IMR-90 (cell line): ENCODE measurements at places on chromosomes 1 and 21. TPM values are rescaled to one million over a fixed set of nuclear protein-coding genes. Genes with fewer than 3 reads are reported as not detected.

The C8B gene
- not detected in 2 replicates for total RNA-seq

DNA sequence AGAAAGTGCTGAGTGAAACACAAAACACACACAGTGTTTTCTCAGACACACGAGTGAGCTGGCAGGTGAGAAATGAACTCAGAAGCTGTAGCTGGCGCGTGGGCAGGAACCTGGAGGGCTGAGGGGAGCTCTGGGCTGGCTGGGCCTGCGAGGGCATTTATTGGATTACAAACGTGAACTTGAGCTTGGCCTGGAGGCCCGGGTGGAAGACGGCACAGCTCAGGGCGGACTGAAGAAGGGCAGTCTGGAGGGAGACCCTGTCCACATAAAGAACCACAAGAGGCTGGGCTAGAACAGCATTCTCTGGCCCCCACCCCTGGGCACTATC lies 52.1 kb upstream of the ADARB1 start:
- no peak for DNase-seq

The NLRP3 gene
- total RNA-seq, result 0.18 TPM in 1 of 2 replicates, not detected in the other

DNA sequence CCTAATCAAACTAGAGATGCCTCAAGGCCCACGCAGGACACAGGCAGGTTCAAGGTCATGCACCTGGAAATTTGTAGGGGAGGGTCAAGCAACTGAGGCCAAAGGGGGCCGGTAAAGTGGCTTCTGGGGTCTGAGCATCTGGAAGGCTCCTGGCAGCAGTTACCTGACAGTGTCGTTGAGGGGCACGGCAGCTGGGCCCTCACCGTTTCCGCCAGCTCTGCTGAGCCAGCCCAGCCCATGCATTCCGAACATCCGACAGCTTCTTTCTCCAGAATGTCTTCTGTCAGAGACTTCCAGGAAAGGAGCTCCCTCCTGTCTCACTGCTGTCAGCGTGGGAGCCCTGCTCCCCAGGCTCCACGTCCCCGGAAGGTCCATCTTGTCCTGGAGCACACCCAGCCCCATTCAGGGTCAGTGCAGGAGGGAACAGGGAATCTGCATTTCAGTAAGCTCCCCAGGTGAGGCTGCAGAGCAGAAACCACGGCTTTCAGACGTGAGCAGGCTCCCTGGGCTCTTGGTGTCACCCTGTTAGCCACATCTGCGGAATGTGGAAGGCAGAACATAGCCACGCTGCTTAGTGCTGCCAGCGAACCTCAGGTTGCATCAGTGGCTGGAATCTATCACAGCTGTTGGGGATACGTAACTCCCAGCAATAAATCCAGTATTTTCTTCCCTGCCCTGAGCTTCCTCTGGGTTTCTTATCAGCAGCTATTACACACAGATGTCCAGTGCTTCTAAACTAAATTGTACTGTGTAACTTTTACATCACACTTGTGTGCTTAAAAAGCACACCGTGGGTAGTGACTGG lies 36.3 kb upstream of the FAM3B start:
- DNase-seq, result peak; percentile 85

The FASLG gene
- total RNA-seq, result 0.18 and 0.28 TPM in 2 replicates

- no peak for DNase-seq
Observed at GRCh38 chr1:114750780-114751179, 7.0 kb downstream of the CSDE1 start.

- peak; percentile 37 for DNase-seq
Observed at GRCh38 chr21:16186742-16187141, 457.0 kb downstream of the USP25 start.

The PGD gene
- 187 and 216 TPM in 2 replicates for total RNA-seq

DNA sequence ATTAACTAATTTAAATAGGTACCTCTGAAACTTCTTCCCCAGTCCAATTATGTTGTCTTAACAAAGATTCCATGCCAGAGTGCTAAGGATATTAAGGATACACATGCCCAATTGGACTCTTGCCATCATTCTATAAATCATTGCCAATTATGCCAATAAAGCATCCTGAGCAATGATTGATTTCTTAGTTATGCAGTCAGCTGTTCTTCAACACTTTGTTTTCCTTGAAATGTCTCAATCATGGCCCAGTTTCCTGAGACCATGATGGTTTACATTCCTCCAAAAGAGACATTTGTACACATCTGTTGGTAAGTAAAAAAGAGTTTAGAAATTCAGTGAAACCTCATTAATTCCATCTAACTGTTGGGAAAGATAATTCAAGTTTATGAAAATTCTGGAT lies 180.4 kb upstream of the PKN2 start:
- DNase-seq, result no peak

DNA sequence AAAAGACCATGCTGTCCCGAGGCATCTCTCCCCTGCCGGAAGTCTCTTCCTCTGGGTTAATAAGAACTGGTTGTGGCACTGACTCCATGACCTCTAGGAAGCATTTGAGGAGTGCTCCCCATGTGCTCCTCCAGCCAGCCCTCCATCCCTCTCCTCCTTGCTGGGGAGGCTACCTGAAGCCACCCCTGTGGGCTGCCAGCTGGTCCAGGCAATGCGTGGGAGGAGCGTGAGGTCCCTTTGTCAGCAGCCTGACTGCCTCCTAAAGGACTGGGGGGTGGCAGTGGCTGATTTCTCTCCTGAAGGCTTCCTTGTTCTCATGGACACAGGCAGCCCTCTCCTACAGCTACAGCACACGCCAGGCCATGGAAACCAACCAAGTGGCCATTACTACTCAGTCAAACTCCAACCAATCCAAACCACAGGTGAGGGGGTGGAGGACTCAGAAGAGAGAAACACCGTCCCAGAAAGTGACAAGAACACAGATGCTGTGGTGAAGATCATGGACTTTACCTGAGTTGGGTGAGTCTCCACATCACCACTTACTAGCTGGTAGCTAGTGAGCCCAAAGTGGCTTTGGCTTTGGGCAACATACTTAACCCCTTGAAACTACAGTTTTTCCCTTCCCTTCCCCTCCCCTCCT lies 35.2 kb downstream of the NENF start:
- DNase-seq, result no peak

The HES3 gene
- total RNA-seq, result not detected in 2 replicates

DNA sequence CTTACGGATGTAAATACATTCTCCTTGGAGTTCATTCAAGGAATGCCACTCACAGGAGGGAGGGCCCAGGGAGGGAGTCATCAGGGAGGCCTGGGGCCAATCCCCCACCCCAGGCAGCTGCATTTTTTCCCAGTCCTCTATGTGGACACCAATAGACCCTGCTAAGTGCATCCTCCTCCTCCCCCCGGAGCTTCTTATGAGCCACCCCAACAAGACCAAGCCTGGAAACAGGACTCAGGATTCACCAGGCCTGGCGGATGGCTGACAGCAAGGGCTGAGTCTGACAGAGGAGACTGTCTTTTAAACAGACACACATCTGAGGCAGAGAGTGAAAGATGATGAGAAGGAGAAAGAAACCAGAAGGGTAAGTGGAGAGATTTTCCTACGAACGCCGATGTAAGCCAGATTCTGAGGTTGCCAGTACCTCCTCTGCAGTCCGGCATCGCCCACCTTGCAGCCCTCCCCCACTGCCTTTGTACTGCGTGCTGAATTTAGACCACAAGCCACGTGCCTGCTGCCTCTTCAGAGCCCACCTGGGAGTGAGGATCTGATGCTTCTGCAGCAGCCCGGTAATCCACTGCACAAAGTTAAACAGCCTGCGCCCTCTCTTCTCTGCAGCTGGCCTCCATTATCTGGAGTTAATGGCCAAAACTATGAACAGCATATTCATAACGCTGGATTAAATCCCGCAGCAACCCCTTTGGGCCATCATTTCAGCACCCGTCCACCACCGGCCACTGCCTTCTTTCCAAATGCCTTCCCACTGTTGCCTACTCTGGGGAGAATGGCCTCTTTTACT lies 17.6 kb upstream of the SFPQ start:
- no peak for DNase-seq

DNA sequence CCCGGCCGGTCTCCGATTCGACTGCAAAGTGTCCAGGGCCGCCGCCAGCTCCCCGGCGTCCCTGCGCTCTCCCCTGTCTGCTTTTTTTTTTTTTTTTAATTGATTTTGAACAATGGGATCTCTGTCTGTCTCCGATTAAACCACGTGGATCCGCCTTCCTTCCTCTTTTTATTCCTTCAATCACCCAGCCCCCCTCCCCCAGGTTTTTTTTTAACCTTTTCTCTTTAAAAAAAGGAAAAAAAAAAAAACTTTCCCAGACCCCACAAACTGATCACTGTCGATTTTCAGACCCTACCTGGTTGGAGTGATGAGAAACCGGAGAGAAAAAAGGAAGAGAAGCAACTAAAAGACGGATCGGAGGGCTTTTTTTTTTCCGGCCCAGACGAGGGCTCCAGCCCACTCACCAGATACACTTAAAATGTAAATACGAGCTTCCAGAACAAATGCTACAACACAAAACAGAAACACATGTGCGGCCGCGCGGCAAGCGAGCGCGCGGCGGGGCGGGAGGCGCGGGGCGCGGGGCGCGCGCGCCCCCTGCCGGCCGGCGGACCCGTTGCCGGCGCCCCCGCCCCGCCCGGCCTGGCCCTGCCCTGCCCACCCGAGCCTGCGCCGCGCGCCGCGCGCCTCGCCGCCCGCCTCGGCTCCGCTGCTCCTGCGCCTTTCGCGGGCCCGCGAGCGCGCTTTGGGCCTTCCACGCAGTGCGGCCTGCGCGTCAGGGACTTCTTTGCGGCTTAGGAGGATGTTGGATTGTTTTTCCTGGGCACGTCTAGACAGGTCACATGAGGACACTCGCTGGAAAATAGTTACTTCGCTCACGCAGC lies at the start of gene RCC2:
TSS of gene RCC2 (minus strand) at position 428 of the 824 bp plus-strand sequence. CDS start 1,163 bp downstream, outside the sequence.
- peak; percentile 80 for DNase-seq

DNA sequence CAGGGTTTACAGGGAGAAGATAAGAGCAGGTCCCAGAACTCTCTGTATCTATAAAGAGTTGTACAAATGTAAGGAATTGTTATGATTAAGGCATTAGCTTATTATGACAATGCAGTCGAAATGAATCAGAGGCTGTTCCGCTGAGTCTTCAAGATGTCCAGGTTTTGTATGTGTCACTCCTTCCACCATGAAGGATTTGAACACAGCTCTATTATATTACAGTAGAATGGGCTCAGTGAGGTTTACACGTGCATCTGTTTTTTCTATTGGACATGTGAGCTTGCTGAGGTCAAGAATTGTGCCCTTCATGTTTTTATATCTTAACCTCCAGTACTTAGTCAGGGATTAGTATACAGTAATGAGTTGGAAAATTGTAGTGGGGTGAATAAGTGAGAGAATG lies 86.3 kb downstream of the MPZL1 start:
- DNase-seq, result peak; percentile 92

GRCh38 chr1:14138135-14138506 lies 438.1 kb downstream of the PRDM2 start:
- no peak for DNase-seq

GRCh38 chr1:54611621-54612020 lies 11.7 kb downstream of the FAM151A start:
- DNase-seq, result no peak

DNA sequence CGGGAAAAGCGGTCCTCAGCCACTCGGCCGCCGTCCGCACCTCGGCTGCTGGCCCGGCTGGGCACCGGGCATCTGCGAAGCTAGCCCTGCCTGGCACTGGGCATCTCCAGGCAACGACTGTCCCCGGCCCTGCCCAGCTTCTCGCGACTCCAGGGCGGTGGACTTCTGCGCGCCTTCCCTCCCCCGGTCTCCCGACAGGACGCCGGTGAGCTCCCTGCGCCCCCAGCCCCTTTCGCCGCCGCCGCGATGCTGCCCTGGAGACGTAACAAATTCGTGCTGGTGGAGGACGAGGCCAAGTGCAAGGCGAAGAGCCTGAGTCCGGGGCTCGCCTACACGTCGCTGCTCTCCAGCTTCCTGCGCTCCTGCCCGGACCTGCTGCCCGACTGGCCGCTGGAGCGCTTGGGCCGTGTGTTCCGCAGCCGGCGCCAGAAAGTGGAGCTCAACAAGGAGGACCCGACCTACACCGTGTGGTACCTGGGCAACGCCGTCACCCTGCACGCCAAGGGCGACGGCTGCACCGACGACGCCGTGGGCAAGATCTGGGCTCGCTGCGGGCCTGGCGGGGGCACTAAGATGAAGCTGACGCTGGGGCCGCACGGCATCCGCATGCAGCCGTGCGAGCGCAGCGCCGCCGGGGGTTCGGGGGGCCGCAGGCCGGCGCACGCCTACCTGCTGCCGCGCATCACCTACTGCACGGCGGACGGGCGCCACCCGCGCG lies 514 bp downstream of the FAM43B start:
- no peak for DNase-seq

GRCh38 chr1:35454176-35454575 lies 103.0 kb downstream of the KIAA0319L start:
- no peak for DNase-seq

The NUCKS1 gene
- total RNA-seq, result 103 and 179 TPM in 2 replicates

The SLC30A1 gene
- total RNA-seq, result 8.4 and 17.8 TPM in 2 replicates

DNA sequence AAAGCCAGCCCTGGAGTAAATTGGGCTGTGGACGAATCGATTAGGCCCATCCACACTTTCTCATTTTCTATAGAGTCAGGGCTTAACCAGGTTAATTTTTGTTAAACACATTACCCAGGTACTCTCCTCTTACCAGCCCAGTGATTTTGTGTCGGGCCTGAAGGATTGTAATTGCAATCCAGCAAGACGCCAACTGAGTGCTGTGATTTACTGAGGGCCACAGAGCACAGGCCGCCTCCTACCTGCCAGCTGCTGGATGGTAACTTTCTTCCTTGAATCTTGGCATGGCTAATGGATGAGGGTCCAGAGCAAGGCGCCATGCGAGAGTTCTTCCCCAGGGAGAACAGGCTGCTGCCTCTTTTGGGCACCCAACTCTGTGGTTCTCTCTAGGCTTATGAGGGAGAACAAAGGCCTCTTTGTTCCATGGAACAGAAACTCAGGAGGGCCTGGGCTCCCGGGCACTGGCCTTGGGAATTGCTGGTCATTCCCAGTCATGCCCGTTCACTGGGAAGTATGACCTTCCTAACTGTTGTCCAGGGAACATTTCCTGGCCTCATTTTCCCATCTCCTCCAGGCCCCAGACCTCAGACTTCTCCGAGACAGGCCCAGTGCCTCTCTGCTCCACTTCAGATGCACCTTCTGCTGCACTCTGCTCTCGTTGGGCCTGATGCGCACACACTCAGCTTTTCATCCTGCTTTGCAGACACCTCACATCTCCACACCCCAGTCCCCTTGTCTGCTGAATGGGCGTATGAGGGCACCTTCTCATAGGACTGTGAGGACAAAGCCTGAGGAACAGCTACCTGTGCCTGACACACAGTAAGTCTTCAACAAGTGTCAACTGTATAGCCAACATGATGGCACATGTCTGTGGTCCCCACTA lies 57.3 kb downstream of the SYF2 start:
- no peak for DNase-seq

- DNase-seq, result peak; percentile 92
Observed at GRCh38 chr1:178344513-178345091, 152.2 kb downstream of the CLEC20A start.

DNA sequence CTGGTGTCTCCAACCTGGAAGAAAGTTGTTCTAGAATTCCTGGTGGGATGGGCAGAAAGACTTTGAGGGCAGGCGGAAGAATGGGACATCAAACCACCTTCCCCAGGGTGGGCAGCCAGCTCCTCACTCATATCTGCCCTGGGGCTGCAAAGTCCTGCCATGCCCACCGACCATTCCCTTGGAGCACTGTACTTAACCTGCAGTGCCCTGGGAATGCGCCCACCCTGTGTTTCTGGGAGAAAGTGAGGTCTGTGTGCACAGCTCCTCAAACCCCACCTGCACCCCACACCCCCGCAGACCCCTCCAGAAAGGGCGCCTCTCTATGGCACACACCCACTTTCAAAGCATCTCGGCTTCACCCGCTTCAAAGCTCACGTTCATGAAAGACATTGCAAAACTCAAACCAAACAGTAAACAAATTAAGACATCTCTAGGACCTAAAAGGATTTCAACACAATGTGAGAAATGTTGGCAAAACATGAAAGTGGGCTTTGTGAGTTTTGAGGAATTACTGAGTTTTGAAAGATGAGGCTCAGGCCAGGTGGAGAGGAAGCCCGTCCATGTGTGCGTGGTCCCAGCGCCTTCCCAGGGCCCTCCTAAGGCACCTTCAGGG lies 25.1 kb downstream of the KRTAP10-1 start:
- DNase-seq, result no peak

- no peak for DNase-seq
Observed at GRCh38 chr1:52479076-52479475, 73.8 kb downstream of the TUT4 start.
